ENCODE measurements at places on chromosomes 13 and 19.

GRCh38 chr13:48333976-48334375, 30.4 kb downstream of the RB1 start:
- DNase-seq, result peak; percentile 11

GRCh38 chr19:3698974-3699740, 1.1 kb downstream of the PIP5K1C start:
- DNase-seq, result peak; percentile 25

- DNase-seq, result no peak
Observed at GRCh38 chr19:15231271-15231670, 977 bp downstream of the EPHX3 start.

- DNase-seq, result peak; percentile 31
Observed at GRCh38 chr19:11530432-11530831, 1.5 kb upstream of the ECSIT start.

GRCh38 chr13:108963846-108964600, 334.6 kb downstream of the MYO16 start:
- DNase-seq, result peak; percentile 15

DNA sequence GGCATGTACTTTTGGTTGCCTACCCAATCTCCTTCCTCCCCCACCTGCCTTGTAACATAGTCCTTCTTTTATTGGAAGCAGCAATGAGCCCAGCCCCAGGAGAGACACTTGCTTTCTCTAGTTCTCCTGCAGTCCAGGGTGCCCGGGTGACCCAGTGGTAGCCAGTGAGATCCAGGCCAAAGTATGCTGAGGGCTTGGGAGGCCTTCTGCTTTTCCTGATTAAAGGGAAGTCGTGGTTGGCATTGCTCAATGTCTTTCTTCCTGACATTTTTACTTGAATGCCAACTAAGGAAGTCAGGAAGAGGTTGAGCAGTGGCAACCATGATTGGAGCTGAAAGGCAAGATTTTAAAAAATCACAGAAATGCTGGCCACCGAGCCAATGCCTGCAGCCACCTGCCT, 25.7 kb downstream of the CNMD start:
- no peak for DNase-seq

- peak; percentile 36 for DNase-seq
Observed at GRCh38 chr13:23349161-23349897, 84.2 kb downstream of the SACS start.

GRCh38 chr13:112249644-112250610, 126.2 kb upstream of the SPACA7 start:
- DNase-seq, result no peak

DNA sequence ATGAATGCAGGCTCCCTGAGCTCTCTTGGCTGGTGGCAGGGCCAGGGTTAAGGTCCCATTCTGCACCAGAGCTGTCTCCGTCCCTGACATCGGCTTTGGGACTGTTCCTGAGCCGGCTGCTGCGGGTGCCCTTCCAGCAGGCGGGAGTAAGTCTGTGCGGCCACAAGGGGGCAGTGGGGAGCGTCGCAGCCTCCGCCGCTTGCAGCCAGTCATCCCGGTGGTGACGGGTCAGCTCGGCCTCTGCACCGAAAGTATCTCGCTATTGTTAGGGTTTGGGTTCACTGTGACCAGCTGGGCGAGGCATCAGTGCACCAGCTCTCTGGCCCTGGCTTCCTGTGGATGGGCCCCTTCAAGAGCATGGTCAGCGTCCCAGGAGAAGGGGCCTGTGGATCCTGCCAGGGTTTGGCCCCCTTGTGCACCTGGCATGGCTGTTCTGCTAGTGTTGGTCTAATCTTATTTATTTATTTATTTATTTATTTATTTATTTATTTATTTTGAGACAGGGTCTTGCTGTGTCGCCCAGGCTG, 15.1 kb downstream of the NDUFB7 start:
- DNase-seq, result peak; percentile 53

DNA sequence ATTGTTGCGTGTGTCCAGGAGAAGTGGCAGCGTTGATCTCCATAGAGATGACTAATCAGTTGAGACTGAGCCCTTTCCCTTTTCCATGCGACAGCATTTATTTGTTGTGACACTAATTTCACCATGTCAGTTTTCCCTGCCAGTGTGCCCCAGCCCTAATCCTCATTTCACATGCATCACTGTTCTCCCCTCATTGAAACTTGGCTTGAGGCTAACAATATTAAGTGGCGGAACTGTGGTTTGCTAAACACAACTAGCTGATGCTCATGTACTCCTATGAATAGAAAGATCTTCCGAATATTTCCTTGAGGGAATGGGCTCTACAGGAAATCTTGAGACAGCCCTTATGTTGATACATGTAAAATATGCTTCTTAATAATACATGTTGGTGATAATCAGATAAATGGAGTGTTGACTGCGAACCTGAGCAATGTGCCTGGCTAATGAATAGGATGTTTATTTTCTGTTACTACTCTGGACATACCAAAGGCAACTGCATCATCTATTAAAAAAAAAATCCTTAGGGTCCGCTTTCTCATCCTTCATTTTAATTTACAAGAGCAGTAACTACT, 258.6 kb downstream of the ATP8A2 start:
- DNase-seq, result no peak

- DNase-seq, result no peak
Observed at GRCh38 chr19:52428937-52429336, at the start of gene ZNF534. TSS of gene ZNF534 (plus strand) at chr19:52429148. CDS start at chr19:52431475, 2,327 bp downstream.
